ENCODE measurements at places on chromosomes 11 and 22. TPM values are rescaled to one million over a fixed set of nuclear protein-coding genes. Genes with fewer than 3 reads are reported as not detected.

The LRRC4C gene
- 0.43 TPM for total RNA-seq

DNA sequence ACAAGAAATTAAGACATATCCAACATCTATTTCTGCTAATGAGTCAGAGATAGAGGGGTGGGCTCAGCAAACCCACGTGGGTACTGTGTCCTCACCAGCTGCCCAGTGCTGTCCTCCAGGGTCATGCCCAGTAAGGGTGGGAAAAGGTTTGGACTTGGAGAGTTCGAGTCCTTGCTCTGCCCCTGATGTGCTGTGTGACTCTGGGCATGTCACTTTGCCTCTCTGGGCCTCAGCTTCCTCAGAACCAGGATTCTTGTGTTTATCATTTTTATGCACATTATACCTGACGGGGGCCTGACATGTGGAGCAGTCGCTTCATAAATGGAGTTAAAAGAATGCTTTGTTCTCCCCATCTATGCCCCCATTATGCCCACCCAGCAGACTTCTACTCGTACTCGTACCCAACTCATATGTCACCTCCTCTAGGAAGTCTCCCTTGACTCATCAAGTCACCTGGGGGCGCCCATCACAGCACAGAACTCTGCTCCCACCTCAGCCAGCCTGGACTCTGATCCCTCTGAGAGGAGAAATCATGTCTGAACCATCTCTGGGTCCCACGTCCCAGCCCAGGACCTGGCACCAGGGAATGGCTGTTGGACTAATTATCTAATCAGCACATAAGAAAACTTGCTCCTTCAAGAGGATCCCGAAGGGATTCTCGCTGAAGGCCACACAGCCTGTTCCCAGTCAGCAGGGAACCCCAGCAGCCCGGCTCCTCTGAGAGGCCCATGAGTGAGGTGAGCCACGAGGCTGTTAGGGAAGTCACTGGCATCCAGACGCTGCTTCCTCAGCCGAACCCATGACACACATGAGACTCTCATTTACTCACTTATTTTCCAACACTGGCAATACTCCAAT lies 38.7 kb upstream of the TSKU start:
- no peak overlapping the region for H3K27ac ChIP-seq
- H3K27me3 ChIP-seq = no peaks in the 10 kb centered on the region
- DNase-seq = no peak

DNA sequence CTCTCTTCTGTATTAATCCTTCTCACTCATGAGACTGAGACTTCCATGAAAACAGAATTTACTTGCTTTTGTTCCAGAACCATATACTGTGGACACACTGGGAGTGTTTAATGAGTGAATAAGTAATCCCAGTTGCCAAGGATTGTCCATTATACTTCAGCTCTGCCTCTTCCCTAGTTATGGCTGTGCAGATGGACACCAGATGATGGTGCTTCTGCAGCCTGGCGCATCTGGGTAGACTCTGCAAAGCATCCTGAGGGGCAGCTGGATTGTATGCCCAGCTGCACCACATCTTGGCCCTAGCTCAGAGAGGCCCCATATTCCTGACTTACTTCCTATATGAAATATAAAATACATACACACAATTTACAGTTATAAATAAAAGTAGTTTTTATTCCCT lies 43.5 kb downstream of the DBX1 start:
- no peak overlapping the region for H3K27ac ChIP-seq
- DNase-seq = no peak
- no peaks in the 10 kb centered on the region for H3K4me1 ChIP-seq
- H3K4me3 ChIP-seq = no peak overlapping the region
- H3K36me3 ChIP-seq = peaks cover 37% of the 10 kb centered on the region

DNA sequence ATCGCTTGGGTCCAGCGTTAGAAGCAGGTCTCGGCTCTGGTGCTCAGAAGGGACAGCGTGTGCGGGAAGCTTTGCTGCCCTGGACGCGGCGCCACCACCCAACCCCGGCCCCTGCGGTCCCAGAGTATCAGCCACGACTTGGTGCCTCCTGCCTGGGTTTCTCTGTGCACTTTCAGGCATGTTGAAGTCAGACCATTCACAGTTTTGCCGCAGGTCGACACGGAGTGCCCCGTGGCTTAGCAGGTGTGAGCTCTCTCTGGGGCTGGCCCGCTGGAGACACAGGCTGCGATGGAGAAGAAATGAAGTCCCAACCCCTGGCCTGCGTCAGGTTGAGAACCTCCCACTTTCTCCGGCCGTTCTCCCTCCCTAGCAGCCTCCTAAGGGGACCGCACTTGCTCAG lies 494.5 kb downstream of the BRD1 start:
- no peaks in the 10 kb centered on the region for H3K4me1 ChIP-seq
- no peaks in the 10 kb centered on the region for H3K27me3 ChIP-seq
- no peak overlapping the region for H3K4me3 ChIP-seq
- DNase-seq = no peak

DNA sequence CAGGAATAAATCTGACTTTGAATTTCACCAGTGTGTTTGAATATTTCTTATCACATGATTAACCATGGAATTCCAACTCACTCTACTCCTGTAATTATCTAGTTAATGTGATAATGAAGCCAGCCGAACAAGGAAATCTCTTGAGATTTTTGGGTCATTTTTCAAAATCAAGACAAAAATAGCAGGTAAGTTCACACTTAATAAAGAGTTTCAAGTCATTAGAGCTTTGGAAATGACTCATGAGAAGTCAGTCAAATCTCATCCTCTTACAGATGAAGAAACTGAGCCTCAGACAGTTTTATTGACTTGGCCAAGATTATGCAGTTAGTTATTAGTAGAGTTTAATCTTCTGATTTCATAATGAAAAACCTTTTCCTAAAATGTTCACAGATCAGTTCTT lies 148.8 kb downstream of the ARHGAP42 start:
- H3K36me3 ChIP-seq = no peaks in the 10 kb centered on the region
- H3K27ac ChIP-seq = no peak overlapping the region
- no peak overlapping the region for H3K4me3 ChIP-seq
- H3K4me1 ChIP-seq = no peaks in the 10 kb centered on the region

GRCh38 chr11:118008271-118008911 lies 22.2 kb downstream of the IL10RA start:
- H3K4me1 ChIP-seq = peaks cover 10% of the 10 kb centered on the region
- no peaks in the 10 kb centered on the region for H3K36me3 ChIP-seq
- H3K27me3 ChIP-seq = no peaks in the 10 kb centered on the region
- H3K4me3 ChIP-seq = no peak overlapping the region
- H3K27ac ChIP-seq = no peak overlapping the region
- no peak for DNase-seq

The IL10RA gene
- total RNA-seq = 4.9 TPM

The MMP27 gene
- 0.11 TPM for total RNA-seq

- no peaks in the 10 kb centered on the region for H3K27me3 ChIP-seq
- no peak overlapping the region for H3K4me3 ChIP-seq
- DNase-seq = no peak
Observed at GRCh38 chr11:24762076-24762475, 265.2 kb downstream of the LUZP2 start.

DNA sequence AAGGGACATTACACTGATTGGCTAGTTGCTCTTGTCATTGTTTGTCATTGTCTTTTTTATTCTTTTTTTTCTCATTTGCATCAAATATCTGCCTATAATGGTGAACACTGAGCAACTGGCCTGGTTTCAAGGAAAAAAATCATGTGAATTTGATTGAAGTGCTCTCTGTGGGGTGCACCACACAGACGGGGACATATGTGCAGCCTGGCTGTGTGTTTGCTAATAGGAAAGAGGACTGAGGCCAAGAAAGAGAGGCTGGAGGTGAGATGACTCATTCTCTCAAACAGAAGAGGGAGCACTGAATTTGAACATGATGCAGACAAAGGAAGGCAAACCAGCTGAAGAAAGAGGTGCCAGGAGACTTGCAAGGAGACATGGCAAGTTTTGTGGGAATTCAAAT lies 684.9 kb upstream of the CCDC90B start:
- no peaks in the 10 kb centered on the region for H3K4me1 ChIP-seq
- no peaks in the 10 kb centered on the region for H3K27me3 ChIP-seq
- no peak overlapping the region for H3K27ac ChIP-seq
- no peak for DNase-seq
- no peak overlapping the region for H3K4me3 ChIP-seq

The PUS3 gene
- 11.8 TPM for total RNA-seq

- no peak for DNase-seq
- no peak overlapping the region for H3K4me3 ChIP-seq
- no peaks in the 10 kb centered on the region for H3K4me1 ChIP-seq
- H3K27me3 ChIP-seq = no peaks in the 10 kb centered on the region
Observed at GRCh38 chr11:120863359-120863758, 160.5 kb upstream of the TBCEL start.

The MS4A14 gene
- 0.87 TPM for total RNA-seq

The GP1BB gene
- total RNA-seq = 0.25 TPM

The MYRF gene
- 12.2 TPM for total RNA-seq

- no peaks in the 10 kb centered on the region for H3K36me3 ChIP-seq
- H3K4me3 ChIP-seq = peak overlapping the region; percentile 70
- H3K27ac ChIP-seq = no peak overlapping the region
- no peaks in the 10 kb centered on the region for H3K4me1 ChIP-seq
Observed at GRCh38 chr11:6472934-6473333, 807 bp downstream of the TRIM3 start.

DNA sequence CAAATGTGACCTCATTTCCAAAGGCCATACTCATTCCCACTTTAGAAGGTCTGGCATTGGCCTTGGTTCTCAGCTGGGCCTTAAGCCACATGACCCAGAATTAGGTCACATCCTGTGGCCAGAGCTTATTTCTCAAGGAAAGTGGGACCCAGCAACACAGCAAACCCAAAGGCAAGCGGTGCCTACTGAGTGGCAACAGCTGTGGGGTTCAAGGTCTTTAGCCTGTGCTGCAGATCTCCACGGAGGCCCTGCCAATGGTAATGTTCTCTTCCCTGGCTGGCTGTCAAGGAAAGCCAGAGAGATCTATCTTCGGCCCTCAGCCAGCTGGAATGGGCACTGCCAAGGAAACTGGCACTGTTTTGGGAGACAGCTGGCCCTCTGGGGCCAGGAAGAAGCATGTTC lies 41.5 kb upstream of the TP53I11 start:
- H3K27ac ChIP-seq = no peak overlapping the region
- no peaks in the 10 kb centered on the region for H3K36me3 ChIP-seq
- H3K27me3 ChIP-seq = no peaks in the 10 kb centered on the region
- DNase-seq = no peak
- H3K4me1 ChIP-seq = no peaks in the 10 kb centered on the region

DNA sequence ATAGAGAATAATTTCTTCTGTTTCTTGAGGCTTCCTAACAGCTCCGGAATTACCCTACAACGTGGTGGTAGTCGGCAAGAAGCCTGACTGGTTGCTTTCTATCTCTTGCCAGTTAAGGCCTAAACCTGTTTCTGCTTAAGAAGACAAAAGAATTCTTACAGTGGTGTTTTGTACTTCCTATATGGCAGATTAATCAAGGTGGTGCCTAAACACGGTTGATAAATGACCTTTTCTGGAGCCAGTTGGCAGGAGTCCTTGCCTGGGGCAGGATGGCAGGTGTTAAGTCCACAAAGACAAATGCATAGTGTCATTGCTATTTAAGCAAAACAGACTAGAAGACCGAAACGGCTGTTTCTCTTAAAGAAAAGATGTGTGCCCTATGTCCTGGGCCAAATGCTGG lies 9.9 kb downstream of the GVQW3 start:
- H3K4me3 ChIP-seq = no peak overlapping the region
- H3K36me3 ChIP-seq = no peaks in the 10 kb centered on the region
- H3K27me3 ChIP-seq = no peaks in the 10 kb centered on the region
- no peak overlapping the region for H3K27ac ChIP-seq
- DNase-seq = no peak

GRCh38 chr22:24423519-24424000 lies 3.8 kb upstream of the ADORA2A start:
- H3K27ac ChIP-seq = peak overlapping the region; percentile 82
- no peak for DNase-seq
- no peaks in the 10 kb centered on the region for H3K4me1 ChIP-seq
- H3K4me3 ChIP-seq = peak overlapping the region; percentile 65
- no peaks in the 10 kb centered on the region for H3K27me3 ChIP-seq
- H3K36me3 ChIP-seq = no peaks in the 10 kb centered on the region

- H3K4me3 ChIP-seq = no peak overlapping the region
- no peak for DNase-seq
- peak overlapping the region; percentile 18 for H3K27ac ChIP-seq
- H3K27me3 ChIP-seq = no peaks in the 10 kb centered on the region
- no peaks in the 10 kb centered on the region for H3K36me3 ChIP-seq
- H3K4me1 ChIP-seq = no peaks in the 10 kb centered on the region
Observed at GRCh38 chr22:31045900-31046538, 35.1 kb upstream of the SMTN start.

The NLRP10 gene
- total RNA-seq = not detected

DNA sequence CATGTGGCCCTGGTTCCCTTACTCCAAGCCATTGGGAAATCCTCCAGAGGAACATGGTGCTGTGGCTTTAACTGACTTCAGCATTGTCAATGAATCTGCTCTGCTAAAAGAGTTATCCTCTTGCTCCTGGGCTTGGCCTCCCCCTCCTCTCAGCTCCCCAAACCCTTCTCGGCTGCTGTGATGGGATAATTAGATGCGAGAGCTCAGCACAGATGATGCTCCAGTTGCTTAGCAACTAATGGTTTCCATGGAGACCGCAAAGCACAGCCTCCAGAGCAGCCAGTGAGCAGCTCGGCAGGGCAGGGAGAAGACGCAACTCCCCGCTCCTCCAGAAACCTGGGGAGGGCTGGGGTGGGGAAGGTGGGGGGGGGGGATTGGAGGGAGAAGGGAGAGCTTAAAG lies 2.8 kb upstream of the UPK2 start:
- no peak for DNase-seq
- H3K36me3 ChIP-seq = no peaks in the 10 kb centered on the region
- H3K4me3 ChIP-seq = no peak overlapping the region
- H3K4me1 ChIP-seq = no peaks in the 10 kb centered on the region
- no peaks in the 10 kb centered on the region for H3K27me3 ChIP-seq
- H3K27ac ChIP-seq = no peak overlapping the region

All from right lobe of liver (tissue), 6 donors.